Stimulated activated CD4-positive, alpha-beta T cell treated with anti-CD3 and anti-CD28 coated beads, Interleukin-4, amount 100 ng/mL, for 1 hour (primary cell): ENCODE measurements at places on chromosomes 4 and X.
A peak's percentile ranks its signal among the peaks of the same experiment; 100 is the strongest.

DNA sequence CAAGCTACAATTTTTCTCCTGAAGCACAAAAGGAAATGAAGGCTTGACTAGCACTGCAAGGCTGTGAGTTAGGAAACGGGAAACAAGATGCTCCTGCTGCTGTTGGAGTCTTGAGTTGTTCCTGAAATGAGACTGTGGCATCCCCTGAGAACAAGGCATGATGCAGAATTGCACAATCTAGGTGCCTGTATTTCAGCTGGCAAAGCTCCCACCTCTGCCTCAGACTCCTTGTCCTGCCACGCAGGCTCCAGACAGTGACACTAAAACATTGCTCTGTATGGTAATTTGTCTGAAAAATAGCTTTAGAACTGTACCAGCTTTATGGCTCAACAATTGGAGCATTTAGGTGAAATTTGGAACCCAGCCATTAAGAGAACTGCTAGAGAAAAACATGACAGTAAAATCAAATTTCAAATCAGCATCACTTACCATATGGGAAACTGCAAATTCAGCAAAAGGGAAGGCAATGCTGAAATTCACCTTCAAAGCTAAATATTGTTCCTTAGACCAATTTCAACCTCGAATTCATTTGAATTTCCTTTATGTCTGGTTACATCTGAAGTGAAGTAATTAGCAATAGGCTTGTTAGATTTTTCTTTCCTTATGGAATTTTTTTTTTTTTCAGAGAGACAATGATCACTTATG, 103.4 kb downstream of the MFAP3L start:
- no peak for DNase-seq

GRCh38 chr4:79514621-79515329, 106.7 kb upstream of the GK2 start:
- no peak for DNase-seq

GRCh38 chrX:154038656-154039055, 19.0 kb upstream of the IRAK1 start:
- DNase-seq, result no peak

DNA sequence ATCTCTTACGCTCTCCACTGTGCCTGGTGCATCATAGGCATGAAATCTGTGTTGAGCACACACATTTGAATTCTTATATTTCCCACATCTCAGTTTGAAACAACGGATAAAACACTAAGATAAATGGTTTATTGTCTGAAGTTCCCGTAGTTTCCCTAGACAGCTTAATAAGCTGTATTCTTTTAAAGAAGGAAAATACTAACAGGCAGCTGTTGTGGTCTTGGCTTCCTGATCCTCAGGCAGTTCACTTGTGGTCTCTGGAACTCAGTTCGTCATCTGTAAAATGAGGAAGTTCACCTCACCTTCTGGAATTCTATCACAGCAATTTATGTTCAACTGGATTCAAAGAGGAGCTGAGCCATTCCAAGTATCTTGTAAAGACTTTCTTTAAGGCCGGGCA, 1805.6 kb upstream of the TENM3 start:
- DNase-seq, result no peak

DNA sequence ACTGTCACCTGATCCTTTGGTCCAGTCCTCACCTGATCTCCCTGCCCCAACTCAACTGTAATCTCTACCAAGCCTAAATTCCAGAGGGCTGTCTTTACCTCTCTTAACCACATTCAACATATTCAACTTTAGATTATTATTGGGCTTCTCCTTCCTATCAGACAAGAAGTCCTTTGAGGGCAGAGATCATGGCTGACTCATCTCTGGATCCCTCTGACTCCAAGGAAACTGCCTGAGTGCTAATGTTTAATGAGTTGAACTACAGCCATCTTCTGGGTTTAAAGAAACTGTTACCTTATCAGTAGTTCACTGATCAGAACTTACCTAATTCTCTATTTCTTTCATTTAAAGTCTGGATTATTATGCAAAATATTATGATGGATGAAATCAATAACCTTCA, 135.7 kb downstream of the GPC3 start:
- DNase-seq, result no peak

- DNase-seq, result no peak
Measured at GRCh38 chr4:48173056-48173991, 39.3 kb upstream of the TXK start.

GRCh38 chr4:26321373-26322221, 783 bp downstream of the RBPJ start:
- peak; percentile 32 for DNase-seq

DNA sequence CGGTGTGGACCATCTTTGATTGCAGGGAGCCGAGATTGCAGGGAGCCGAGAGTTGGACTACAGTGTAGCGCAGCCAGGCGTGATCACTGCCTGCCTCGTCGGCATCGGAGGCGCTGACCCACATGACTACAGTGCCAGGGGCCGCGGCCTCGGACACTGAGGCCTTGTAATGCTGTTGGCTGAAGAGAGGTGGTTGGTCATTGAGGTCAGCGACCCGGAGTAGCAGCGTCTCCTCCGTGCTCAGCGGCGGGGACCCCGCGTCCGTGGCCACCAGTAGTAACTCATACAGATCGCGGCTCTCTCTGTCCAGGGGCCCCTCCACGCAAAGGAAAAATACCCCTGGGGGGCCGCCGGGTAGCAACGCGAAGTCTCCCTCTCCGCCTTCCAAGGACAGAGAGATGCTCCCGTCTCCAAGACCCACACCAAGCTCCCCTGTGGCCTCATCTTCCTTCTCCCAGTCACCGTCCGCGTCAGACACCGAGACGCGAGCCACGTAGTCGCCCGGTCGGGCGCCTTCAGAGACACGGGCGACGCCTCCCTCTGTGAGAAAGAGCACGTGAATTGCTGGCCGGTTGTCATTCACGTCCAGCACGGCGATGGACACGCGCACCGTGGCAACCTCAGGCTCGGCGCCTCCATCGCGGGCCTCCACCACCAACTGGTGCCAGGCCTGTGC, 1.9 kb downstream of the DCHS2 start:
- DNase-seq, result no peak

DNA sequence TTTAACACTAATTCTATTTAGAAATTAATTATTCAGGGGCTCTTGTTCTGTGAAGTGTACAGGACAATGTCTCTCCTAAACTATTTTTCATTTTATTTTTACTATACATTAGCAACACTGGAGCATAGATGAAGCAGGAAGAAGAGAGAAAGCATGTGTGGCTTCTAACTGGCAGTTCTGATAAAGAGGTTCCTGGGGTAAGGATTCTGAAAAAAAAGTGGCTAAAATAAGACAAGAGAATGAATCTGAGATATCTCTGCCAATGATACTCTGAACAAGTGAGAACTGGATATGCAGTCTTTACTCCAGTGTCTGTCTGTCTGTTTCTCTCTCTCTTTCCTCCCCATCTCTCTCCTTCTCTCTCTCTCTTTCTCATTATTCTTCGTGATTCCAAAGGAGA, 125.9 kb downstream of the MAML3 start:
- no peak for DNase-seq

GRCh38 chr4:155403886-155404285, 27.1 kb upstream of the MAP9 start:
- DNase-seq, result no peak

DNA sequence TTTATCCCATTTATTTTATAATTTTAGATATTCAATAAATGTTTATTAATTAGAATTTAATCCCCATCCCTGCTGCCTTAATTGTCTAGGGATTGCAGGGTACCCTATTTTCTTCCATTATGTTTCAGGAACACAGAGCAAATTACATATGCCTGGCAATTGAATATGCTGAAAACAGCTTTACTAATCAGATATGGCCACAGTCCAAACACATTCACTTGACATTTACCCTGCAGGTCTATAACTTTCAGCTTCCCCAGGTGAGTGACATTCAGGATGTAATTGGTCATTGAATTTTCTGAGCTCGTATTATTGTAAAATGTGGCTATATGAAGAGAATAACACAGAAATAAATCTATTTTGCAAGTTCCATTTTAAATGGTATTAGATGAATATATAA, 218.7 kb upstream of the NDST4 start:
- no peak for DNase-seq

- no peak for DNase-seq
Measured at GRCh38 chrX:68261060-68261672, 172.1 kb downstream of the OPHN1 start.

GRCh38 chr4:98448908-98449307, 187.7 kb downstream of the RAP1GDS1 start:
- no peak for DNase-seq

- DNase-seq, result no peak
Measured at GRCh38 chr4:138259824-138260223, 17.7 kb upstream of the SLC7A11 start.

GRCh38 chrX:84956304-84956703, 47.4 kb upstream of the APOOL start:
- DNase-seq, result no peak

DNA sequence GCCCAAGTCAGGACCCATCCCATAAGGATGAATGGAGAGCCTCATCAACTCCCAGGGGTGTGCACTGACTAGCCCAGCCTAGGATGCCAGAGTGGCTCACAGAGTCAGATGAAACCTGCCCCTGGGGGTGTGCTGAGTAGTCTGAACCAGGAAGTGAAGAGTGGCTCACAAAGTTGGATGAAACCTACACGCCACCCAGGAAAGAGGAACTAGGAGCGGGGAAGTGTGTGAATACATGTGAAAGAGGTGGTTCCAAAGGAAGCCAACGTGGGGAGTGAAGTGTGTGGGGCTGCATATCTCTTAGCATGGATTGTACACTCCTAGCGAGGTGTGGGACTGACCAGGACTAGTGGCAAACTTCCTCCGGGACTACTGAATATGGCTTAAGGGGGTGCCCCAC, 902.1 kb upstream of the NDST4 start:
- no peak for DNase-seq

DNA sequence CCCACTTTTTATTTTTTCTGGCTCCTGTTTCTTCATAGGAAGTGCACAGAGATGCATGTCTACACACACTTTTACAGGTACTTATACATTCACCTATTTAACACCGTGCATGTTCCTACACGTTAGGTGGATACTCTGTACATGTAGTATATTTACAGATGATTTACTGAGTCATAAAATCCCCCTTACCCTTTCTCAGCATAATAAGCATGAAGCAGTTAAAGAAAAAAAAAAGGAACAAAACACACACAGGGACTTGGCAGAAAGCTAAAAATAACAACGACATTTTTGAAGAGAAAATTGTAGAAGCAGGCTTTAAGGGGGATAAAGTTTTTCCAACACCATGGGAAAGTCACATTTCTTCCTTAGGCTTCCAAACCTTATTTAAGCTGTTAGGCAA, 96.4 kb upstream of the IQCM start:
- no peak for DNase-seq

GRCh38 chrX:67939270-67939669, 395.4 kb downstream of the AR start:
- DNase-seq, result no peak

DNA sequence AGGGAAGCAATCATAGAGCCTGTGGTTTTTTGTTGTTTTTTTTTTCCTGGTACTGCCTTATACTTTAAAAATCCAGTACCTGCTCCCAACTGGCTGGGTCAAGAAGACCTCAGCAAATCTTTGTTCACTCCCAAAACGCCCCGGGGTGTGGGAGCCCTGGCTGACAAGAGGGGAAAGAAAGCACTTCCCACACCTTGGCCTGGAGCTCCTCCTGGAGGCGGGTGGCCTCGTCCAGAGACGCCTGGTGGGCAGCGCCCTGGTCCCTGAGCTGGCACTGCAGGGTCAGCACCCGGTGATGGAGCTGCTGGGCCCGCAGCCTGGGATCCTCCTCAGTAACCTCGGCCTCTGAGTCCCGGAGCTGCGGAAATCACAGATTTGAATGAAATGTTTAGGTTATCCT, 38.2 kb downstream of the C4orf50 start:
- no peak for DNase-seq

DNA sequence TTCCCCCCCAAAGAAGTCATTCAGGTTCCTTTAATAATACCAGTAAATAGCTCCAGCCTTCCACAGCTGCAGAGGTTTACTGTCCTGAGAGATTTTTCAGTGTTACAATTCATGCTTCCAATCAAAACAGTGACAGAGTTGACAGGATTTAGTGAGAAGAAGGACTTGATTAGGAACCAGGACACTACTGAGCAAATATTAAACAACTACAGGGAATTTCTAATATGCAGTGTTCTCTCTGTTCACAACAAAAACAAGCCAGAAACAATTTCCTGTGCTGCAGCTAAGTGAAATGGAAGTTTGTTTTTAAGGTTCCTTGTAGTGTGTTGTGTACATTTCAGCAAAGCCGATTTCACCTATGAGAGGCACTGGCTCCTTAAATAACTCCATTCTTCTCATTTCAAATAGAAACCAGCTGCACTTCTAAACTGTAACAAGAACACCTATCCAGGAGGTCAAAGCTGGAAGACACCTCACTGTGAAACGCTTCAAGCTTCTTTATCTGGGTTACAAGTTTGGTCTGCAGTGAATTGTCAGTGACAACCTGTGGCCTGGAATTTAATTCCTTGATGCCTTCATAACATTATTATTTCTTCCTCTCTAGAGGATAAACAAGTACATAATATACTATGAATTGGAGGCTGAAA, 149.3 kb downstream of the RASL11B start:
- DNase-seq, result no peak

GRCh38 chr4:161555689-161556660, 607.8 kb downstream of the FSTL5 start:
- DNase-seq, result no peak

DNA sequence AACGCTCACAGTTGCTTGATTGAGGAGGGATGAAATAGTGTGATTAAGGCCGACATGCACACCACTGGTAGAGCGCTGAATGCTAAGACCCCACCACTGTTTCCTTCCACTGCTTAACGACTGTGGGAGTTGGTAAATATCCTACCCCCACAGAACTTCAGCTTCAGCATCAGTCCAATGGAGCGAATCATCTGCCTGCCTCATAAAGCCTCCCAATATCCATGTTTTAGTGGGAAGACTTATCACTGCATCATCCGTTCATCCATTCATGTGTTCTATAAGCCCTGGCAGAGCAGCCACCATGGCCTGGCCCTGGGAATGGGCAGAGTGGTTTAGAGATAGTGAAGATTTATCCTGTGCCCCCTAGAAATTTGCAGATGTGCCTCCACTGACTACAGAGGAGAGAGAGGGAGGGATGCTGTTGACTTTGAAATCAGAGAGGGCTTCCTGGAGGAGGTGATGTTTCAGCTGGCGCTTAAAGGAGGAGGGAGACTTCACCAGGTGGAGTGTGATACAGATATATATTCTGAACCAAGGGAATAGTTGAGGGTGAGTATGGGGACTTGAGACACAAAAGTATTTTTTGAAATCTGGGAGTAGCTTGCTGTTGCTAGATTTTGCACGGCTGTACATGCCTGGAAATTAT, 71.9 kb upstream of the STX18 start:
- DNase-seq, result no peak

GRCh38 chrX:154531626-154532025, 15.0 kb downstream of the G6PD start:
- no peak for DNase-seq

GRCh38 chr4:47741200-47741599, 96.7 kb downstream of the CORIN start:
- DNase-seq, result no peak

DNA sequence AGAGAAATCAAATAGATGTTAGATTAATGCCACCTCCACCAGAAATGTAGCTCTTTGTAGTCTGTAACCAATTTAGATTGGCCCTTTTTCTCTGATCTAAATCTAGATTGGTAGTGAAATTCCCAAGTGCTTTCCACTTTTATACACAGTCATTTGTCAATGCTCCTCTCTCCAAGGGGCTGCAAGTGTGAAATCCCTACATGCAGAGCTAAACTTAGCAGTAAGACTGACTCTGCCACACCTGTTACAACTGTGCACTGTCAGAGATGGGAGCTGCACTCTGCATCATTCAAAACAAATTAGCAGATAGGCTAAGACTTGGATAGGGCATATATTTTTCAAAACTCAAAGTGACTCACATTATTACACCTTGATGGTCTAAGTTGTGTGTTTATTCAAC, 9.1 kb downstream of the SERTM2 start:
- no peak for DNase-seq
